ENCODE measurements at places on chromosomes 1 and 21. TPM values are rescaled to one million over a fixed set of nuclear protein-coding genes. Genes with fewer than 3 reads are reported as not detected.

GRCh38 chr1:230079199-230080024 lies 12.4 kb downstream of the GALNT2 start:
- H3K27ac ChIP-seq, result no peak overlapping the region
- no peaks in the 10 kb centered on the region for H3K27me3 ChIP-seq
- H3K36me3 ChIP-seq, result no peaks in the 10 kb centered on the region
- no peak for DNase-seq

DNA sequence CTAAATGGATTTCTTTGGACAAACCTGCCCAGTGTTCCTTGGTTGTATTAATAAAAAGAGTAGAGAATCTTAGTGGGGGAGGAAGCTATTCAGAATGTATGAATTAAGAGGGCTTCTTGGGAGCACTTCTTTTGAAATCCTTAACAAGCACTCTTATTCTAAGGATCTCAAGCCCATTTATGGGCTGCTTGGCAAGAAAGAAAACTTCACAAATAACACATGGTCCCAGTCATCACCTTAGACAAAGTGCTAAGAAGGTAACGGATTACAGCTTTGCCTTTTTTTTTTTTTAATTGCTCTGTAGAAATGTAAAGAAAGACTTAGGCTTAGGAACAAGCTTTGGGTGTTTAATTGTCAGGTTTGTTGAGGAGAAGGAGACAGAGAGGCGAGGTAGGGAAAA lies 76.6 kb upstream of the IPO9 start:
- H3K27me3 ChIP-seq, result no peaks in the 10 kb centered on the region
- no peak overlapping the region for H3K27ac ChIP-seq
- no peak for DNase-seq

DNA sequence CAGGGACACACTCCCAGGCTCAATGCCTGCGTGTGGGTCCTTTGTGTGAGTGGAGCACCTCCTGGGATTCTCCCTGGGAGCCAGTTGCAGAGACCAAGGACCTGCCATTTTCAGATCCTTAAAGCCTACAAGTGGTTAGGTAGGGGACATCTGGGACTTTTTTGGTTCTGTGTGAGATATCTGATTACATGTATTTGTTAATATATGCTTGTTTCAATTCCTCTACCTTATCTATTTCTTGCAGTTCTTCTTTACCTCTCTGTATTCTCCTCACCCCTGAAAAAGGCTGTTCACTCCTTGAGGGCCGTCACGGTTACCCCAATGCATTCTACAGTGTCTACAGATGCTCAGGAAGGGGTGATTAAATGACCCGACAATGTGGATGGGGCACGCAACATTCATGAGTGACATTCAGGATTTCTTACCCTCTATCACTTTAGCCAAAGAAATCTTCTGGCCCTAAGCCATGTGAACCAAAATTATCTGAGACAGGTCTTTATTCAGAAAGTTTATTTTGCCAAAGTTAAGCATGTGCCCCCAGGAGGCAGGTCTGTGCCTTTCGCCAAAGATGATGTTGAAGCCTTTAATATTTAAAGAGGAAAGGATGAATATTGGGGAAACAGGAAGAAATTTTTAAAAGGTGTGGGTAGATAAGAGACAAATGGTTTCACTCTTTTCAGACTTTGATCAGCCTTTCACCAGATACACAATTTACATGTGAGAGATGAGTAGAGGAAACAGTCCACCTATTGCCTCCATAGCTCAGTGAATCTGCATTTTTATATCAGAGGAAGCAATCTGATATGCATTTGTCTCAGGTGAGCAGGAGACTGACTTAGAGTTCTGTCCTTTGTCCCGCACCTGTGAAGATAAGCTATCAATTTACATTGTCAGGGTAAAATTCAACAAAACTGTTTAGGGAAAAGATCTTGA lies 44.6 kb upstream of the MPZL1 start:
- no peaks in the 10 kb centered on the region for H3K27me3 ChIP-seq
- no peaks in the 10 kb centered on the region for H3K4me1 ChIP-seq
- DNase-seq, result no peak
- no peak overlapping the region for H3K27ac ChIP-seq
- H3K36me3 ChIP-seq, result no peaks in the 10 kb centered on the region

DNA sequence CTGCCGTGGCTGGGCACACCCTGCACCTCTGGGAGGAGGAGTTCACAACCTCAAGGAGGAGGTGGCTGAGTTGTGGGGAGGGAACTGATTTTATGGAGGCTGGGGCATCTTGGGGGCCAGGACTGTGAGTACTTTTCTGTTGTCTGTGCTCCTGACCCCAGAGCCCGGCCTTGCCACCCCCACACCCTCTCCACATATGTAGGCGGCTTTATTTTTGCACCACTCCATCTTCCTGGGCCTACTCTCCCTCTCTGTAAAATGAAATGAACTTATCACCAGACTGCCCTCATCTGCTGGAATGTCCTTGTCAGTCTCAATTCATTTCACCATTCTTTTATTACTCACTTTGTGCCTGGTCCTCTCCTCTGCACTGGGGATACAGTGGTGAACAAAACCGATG lies 12.8 kb downstream of the FOXD2 start:
- peaks cover 5% of the 10 kb centered on the region for H3K27me3 ChIP-seq
- no peak for DNase-seq
- no peak overlapping the region for H3K27ac ChIP-seq
- H3K36me3 ChIP-seq, result no peaks in the 10 kb centered on the region
- no peaks in the 10 kb centered on the region for H3K4me1 ChIP-seq

DNA sequence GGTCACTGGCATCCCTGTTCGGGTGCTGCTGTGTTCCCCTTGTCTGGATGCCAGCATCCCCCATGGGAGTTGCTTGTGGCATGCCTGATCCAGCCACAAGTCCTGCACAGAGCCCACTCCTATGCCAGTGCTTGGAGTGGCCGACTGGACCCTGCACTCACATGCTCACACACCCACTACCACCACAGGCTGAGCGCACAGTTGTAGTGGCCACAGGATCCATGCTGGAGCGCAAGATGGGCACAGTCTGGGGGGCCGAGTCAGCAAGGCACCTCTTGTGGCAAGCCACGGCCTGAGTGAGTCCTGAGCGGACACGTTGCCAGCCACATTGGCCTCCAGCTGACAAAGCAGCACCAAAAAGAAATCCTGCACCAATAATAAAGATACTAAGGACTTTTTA lies 661.6 kb upstream of the TMPRSS15 start:
- no peak overlapping the region for H3K4me3 ChIP-seq
- H3K27ac ChIP-seq, result no peak overlapping the region
- DNase-seq, result no peak
- H3K36me3 ChIP-seq, result no peaks in the 10 kb centered on the region
- no peaks in the 10 kb centered on the region for H3K27me3 ChIP-seq

DNA sequence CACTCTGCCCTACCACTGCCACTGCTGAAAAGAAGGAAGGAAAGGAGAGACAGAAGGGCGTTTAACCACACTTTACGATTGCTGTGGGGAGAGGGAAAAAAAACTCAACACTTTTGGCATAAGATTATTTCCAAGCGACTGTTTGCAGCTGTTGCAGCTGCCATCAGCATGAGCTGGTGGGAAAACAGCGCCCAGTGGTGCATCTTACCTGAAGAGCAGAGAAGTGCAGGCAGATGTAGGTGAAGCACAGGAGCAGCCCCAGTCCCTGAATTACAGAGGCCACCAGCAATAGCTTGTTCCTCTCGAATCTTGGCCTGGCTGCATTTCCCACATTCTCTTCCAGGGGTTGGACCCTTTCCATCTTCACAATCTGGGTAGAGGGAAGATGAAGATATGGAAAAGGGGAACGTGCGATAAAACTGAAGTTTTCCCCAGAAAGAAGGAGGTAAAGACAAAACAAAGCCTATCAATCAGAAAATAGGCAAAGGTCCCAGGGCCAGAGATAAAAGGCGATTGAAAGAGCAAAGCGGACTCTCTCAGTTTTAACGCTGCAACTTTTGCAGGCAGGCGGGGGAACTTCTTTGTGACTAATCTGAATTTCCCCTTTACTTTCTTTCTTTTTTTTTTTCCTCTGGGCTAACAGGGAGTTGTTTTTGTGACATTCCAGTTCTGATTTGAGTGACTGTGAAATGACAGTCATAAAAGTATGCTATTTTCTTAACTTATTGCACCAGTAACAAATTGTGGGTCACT lies at the start of gene TNFSF4:
Gene TNFSF4, minus strand, starts transcription at position 516 of the 753 bp plus-strand sequence. Its CDS starts 155 bp downstream, at position 361.
- H3K27ac ChIP-seq, result no peak within 1 kb of the TSS
- peaks cover 8% of the 10 kb centered on the region for H3K4me1 ChIP-seq
- no peaks in the 10 kb centered on the region for H3K36me3 ChIP-seq
- no peaks in the 10 kb centered on the region for H3K27me3 ChIP-seq
- no peak for DNase-seq

DNA sequence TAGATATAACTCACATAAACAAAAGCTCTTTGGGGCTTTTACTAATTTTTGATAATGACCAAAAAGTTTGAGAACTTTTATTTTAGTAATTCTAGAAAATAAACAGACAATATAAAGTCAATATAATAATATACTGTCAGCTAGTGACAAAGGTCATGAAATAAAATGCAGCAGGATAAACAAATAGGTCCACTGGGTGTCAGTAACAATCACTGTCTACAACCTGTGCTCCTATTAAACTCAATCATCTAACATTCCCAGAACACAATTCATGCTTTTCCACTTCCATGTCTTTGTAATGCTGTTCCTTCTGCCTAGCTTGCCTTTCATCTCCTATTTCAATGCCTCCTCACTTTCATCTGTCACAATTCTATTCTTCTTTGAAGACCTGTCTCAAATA lies 186.1 kb downstream of the GIPC2 start:
- H3K4me3 ChIP-seq, result no peak overlapping the region
- DNase-seq, result no peak
- H3K4me1 ChIP-seq, result no peaks in the 10 kb centered on the region

DNA sequence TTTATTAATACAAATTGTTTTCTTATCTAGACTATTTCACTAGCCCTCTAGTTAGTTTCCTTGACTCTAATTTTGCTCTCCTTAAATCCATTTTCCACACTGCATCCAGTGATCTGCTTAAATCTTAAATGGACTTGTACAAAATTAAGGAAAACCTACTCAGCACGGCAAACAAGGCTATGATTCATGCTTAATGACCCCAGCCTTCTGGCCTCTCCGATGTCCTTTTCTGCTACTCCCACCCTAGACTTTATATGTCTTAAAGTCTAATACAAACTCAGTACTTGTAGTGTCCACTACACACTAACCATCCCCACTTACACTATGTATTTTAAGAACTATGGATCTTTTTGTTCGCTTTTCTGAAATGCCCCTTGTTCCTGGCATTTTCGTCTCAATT lies 2.2 kb downstream of the TMED5 start:
- H3K4me1 ChIP-seq, result no peaks in the 10 kb centered on the region
- peak overlapping the region; percentile 99 for H3K27ac ChIP-seq
- no peak for DNase-seq
- H3K27me3 ChIP-seq, result no peaks in the 10 kb centered on the region
- H3K36me3 ChIP-seq, result no peaks in the 10 kb centered on the region
- peak overlapping the region; percentile 82 for H3K4me3 ChIP-seq

- DNase-seq, result no peak
- H3K4me3 ChIP-seq, result no peak overlapping the region
- H3K27ac ChIP-seq, result no peak overlapping the region
- H3K27me3 ChIP-seq, result no peaks in the 10 kb centered on the region
Observed at GRCh38 chr1:181514298-181515290, 31.3 kb downstream of the CACNA1E start.

- H3K4me3 ChIP-seq, result no peak overlapping the region
- no peaks in the 10 kb centered on the region for H3K27me3 ChIP-seq
- H3K27ac ChIP-seq, result no peak overlapping the region
- no peaks in the 10 kb centered on the region for H3K36me3 ChIP-seq
Observed at GRCh38 chr21:40853956-40854688, 7.2 kb upstream of the DSCAM start.

- no peak overlapping the region for H3K4me3 ChIP-seq
- H3K27ac ChIP-seq, result no peak overlapping the region
- H3K36me3 ChIP-seq, result peaks cover 37% of the 10 kb centered on the region
- DNase-seq, result no peak
- no peaks in the 10 kb centered on the region for H3K27me3 ChIP-seq
Observed at GRCh38 chr1:171590022-171590421, 32.0 kb upstream of the MYOCOS start.

GRCh38 chr1:60695716-60696171 lies 386.6 kb upstream of the NFIA start:
- no peaks in the 10 kb centered on the region for H3K36me3 ChIP-seq
- H3K27me3 ChIP-seq, result no peaks in the 10 kb centered on the region
- no peak for DNase-seq
- H3K4me1 ChIP-seq, result no peaks in the 10 kb centered on the region
- no peak overlapping the region for H3K4me3 ChIP-seq

DNA sequence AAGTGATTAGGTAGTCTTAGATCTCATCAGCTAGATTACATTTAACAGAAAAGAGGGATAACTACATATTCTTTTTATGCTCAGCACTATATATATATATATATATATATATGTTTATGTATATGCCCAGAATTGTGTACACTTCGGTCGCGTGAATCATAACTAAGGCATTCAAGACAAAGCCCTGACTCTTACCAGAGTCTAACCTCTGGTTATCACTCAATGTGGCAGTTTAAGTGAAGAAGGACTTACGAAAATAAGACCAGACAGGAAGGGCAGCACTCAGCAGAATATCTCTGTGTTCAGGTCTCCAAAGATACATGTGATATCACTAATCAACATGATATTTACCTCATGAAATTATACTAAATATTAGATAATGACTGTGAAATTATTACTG lies 1326.7 kb downstream of the MRPL39 start:
- no peak for DNase-seq
- no peaks in the 10 kb centered on the region for H3K27me3 ChIP-seq
- H3K36me3 ChIP-seq, result no peaks in the 10 kb centered on the region
- H3K4me1 ChIP-seq, result no peaks in the 10 kb centered on the region
- H3K4me3 ChIP-seq, result no peak overlapping the region

DNA sequence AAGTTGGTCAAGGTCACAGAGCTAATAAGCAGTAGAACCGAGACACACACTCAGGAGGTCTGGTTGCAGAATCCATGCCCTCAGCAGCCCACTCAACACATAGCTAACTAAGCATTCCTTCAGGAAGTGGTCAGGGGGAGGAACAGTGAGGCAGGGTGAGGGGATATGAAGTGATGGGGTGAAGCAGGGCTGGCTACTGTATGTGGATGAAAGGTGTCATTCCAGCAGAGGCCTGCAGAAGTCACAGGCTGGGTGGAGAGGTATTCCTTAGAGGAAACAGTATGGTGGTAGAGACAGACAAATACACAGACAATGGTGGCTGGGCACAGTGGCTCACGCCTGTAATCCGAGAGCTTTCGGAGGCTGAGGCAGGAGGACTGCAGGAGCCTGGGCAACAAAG lies 14.1 kb downstream of the TMCO4 start:
- no peaks in the 10 kb centered on the region for H3K27me3 ChIP-seq
- H3K4me3 ChIP-seq, result no peak overlapping the region
- H3K4me1 ChIP-seq, result no peaks in the 10 kb centered on the region
- no peak for DNase-seq
- H3K27ac ChIP-seq, result no peak overlapping the region

CYP4Z1 gene
- 0.64 TPM for total RNA-seq

COA7 gene
- total RNA-seq, result 14.3 TPM

USH2A gene
- total RNA-seq, result 0.19 TPM

NHLH1 gene
- total RNA-seq, result not detected

GJA9 gene
- total RNA-seq, result not detected

ARHGAP29 gene
- 23.8 TPM for total RNA-seq

FMO4 gene
- 17.8 TPM for total RNA-seq

RAB42 gene
- total RNA-seq, result 1.7 TPM

CRNN gene
- total RNA-seq, result not detected

KCNC4 gene
- total RNA-seq, result 4.4 TPM
